ENCODE measurements at places on chromosomes 6 and 20.
A peak's percentile ranks its signal among the peaks of the same experiment; 100 is the strongest.

- DNase-seq = peak; percentile 41
Measured at GRCh38 chr6:47245745-47246371, 63.8 kb downstream of the TNFRSF21 start.

DNA sequence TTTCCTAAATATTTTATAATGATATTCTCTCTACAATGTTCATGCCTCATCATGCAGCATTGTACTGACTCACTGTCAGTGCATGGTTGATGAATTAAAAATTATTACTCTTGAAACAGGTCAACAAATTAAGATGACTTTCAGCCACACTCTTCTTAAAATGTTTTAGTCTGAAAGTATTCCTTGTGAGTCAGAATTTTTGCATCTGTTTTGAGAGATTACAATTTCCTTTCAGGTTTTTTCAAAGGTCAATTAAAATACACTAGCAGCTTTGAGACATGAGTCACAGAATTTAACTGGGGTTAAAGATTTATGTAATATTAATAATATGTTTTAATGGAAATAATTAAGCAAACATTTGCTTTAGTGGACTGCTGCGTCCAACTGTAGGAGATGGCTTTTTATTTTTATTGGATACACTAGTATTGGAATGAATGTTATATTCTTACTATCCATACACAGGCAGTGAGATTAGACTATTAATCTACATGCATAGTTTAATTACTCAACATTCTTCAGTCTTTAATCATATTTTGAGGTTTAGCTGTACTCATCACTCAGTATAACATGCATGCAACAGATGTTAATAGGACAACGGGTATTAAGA lies 9.7 kb downstream of the COL12A1 start:
- no peak for DNase-seq

GRCh38 chr6:123777563-123777962 lies 26.1 kb upstream of the NKAIN2 start:
- DNase-seq = no peak

- no peak for DNase-seq
Measured at GRCh38 chr20:37356387-37356786, 10.4 kb downstream of the SRC start.

GRCh38 chr6:20538907-20539306 lies 4.7 kb downstream of the CDKAL1 start:
- DNase-seq = no peak

DNA sequence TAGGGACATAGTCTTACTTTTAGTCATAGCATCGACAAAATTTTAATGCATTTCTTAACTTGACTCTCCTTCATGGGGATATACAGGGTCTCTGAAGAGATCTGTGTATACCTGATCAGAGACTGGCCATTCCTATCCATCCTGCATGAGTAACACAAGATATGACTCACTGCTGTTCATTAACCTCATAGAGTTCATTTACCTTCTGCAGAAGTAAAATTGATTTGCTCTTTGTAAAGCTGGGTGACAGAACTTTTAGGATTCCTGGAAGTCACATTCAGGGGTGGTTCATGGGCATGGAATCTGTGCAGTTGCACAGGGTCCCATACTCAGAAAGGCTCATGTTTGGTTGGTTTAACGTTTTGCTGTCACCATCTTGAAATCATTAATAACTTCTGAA lies 53.2 kb downstream of the PDE7B start:
- DNase-seq = no peak

DNA sequence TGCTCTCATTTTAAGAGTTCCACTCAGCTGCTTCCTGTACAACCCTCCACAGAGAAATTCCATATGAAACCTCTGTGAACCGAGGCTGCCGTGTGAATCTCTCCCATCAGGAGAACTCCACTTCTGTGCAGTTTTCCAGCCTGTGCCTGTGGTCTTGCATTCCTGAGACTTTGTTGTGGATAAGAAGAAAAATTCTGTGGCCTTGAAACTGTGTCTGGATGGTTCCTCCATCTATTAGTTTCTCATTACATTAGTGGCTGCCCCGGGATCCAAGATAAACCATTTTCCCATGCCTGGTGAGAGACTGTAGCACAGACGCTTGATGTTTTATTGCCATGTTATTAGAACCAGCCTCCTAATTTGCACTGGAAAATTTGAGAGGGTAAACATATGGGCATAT lies 40.8 kb upstream of the TIAM2 start:
- DNase-seq = no peak

DNA sequence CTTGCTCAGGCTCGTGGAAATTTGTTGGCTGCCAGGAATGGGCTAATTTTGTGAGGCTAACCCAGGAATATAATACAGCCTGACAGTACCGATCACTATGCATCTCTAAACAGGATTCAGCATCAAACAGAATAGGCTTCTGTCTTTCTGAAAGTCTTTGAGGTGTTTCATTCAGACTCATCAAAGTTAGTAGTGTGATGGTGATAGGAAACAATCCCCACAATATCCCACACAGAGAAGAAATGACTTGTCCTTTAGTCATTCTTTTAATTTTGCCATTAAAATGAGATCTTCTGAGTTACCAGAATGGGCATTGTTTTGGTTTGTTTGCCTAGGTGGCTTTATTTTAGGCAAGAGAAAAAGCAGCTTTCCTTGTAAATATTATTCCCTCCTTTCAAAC lies 54.3 kb downstream of the FAM229B start:
- no peak for DNase-seq

DNA sequence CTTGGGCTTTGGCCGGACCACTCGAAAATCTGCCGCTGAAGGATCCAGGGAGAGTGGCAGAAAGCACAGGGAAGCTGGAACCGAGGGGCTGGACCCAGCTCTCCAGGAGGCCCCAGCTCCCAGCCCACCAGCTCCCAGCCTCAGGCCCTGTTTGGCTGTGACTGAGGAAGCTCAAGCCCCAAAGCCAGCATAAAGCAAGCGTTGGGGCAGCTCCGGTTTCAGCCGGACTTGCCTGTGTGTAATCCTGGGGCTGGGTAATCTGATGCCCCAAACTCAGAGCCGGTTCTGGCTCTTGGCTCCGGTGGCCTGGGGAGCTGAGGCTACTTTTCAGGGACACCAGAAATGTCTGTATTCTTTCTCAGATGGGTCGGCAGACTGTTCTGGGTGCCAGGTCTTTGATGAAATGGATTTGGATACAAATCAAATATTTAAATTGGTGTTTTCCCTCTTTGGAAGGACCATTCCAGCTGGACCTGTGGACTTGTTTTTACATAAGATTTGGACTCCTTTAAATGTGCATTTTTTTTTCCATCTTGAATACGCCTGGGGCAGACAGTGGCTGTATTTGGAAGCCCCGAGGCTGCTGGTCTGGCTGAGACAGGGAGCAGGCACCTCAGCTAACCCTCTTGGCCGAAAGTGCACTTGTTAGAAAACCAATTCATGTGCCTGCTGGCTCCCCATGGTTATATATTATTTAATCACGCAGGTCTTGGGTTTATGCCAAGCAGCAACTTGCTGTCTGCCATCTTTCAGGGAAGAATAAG lies 29.7 kb downstream of the RPP40 start:
- no peak for DNase-seq
